Panc1 (cell line): ENCODE measurements at places on chromosomes 3 and 15. TPM values are rescaled to one million over a fixed set of nuclear protein-coding genes. Genes with fewer than 3 reads are reported as not detected.

RPN1 gene
- 320 TPM for total RNA-seq

NR1D2 gene
- 9.5 TPM for total RNA-seq

FBLN2 gene
- total RNA-seq = 0.44 TPM

PRKCD gene
- 14.0 TPM for total RNA-seq

ANAPC13 gene
- total RNA-seq = 68.8 TPM

TRAT1 gene
- 0.21 TPM for total RNA-seq

SNTN gene
- not detected for total RNA-seq

LRRC15 gene
- total RNA-seq = 0.28 TPM

AQP9 gene
- total RNA-seq = not detected

PLSCR5 gene
- total RNA-seq = not detected

MOBP gene
- not detected for total RNA-seq

CLEC3B gene
- total RNA-seq = not detected

ATP8B4 gene
- total RNA-seq = not detected

GPR15 gene
- total RNA-seq = not detected

PLOD2 gene
- total RNA-seq = 158 TPM

TBCCD1 gene
- total RNA-seq = 14.5 TPM

ATP13A5 gene
- total RNA-seq = not detected

CPN2 gene
- total RNA-seq = 0.08 TPM

SYNPR gene
- not detected for total RNA-seq

TXNRD3 gene
- total RNA-seq = 17.2 TPM

DNASE1L3 gene
- not detected for total RNA-seq

IL20RB gene
- total RNA-seq = 1.7 TPM

ADPGK gene
- 63.1 TPM for total RNA-seq

OR5K3 gene
- total RNA-seq = not detected

CMTM8 gene
- 9.8 TPM for total RNA-seq

BCHE gene
- 1.5 TPM for total RNA-seq

MYO5A gene
- 61.1 TPM for total RNA-seq

HEXA gene
- 199 TPM for total RNA-seq

DNAH12 gene
- 0.21 TPM for total RNA-seq

IMPG2 gene
- 0.10 TPM for total RNA-seq

C3orf62 gene
- total RNA-seq = 2.3 TPM

GTF2E1 gene
- total RNA-seq = 32.0 TPM

LAMB2 gene
- 189 TPM for total RNA-seq

ASB14 gene
- not detected for total RNA-seq

ACP3 gene
- total RNA-seq = not detected

TMEM40 gene
- total RNA-seq = 1.3 TPM

SPESP1 gene
- not detected for total RNA-seq

ST3GAL6 gene
- 0.15 TPM for total RNA-seq

GPR62 gene
- not detected for total RNA-seq
